Activated CD4-positive, alpha-beta T cell treated with anti-CD3 and anti-CD28 coated beads for 48 hours (primary cell): ENCODE measurements at places on chromosomes 4 and X.

- no peak for DNase-seq
Measured at GRCh38 chr4:180617196-180617595, 1626.0 kb upstream of the TENM3 start.

- no peak for DNase-seq
Measured at GRCh38 chr4:47572981-47573380, 87.9 kb downstream of the ATP10D start.

DNA sequence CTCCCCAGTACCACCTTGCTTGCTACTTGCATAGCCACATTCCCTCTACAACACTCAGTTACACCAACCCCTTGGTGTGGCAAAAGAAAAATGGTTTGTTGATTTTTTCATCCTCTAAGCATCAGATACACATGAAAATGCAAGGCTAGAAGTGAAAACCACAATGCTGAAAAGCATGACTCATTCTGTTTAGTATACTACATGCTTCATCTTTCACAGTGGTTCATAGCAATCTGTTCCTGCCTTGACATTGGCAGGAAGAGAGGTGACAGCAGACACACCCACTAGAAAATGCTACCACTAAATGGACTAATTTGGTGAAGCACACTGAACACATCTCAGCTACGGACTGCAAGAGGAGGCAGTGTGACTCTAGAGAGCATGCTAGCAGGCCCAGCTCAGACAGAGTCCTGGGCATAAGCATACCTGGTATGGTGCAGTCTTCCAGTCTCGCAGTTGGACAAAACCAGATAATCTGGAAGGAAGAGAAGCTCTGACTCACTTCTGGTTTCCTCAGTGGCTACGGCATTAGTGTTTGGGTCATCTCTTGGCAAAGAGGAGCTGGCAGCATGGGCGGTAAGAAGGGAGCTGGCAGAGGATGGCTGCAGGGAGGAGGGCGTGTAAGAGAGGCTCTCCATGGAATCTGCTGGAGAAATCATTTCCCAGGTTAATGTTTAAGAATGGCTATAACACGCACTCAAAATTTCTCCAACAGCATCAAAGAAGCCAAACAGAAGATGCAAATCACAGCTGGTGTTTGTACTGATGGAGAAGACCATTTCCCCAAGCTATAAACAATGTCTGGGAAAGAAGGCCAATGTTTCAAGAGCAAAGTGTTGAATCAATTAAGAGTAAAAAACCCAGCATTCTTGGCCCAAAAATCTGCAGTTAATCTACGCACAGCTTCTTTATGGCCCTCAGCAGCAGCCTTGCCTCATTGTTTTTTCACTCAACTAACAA, 37.8 kb downstream of the GAB3 start:
- DNase-seq = peak; percentile 12

DNA sequence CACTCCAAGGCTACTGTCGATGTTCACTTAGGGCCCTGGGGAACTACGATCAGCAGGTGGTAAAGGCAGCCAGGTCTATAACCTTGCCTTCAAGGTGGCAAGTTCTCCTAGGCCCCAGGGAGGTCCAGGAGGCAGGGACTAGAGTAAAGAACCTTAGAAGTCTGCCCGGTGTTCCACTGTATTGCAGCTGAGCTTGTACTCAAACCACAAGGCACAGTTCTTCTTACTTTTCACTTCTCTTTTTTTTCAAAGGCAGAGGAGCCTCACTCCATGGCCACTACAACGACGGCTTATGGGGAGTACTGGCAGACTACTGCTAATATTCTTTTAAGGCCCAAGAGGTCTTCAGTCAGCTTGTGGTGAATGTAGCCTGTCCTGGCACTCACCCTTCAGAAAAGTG, 78.8 kb upstream of the GPR174 start:
- no peak for DNase-seq
